ENCODE measurements at places on chromosomes 4 and X.

- ATAC-seq = no peak
Observed at GRCh38 chrX:3159995-3160720, 118.9 kb downstream of the ARSF start.

DNA sequence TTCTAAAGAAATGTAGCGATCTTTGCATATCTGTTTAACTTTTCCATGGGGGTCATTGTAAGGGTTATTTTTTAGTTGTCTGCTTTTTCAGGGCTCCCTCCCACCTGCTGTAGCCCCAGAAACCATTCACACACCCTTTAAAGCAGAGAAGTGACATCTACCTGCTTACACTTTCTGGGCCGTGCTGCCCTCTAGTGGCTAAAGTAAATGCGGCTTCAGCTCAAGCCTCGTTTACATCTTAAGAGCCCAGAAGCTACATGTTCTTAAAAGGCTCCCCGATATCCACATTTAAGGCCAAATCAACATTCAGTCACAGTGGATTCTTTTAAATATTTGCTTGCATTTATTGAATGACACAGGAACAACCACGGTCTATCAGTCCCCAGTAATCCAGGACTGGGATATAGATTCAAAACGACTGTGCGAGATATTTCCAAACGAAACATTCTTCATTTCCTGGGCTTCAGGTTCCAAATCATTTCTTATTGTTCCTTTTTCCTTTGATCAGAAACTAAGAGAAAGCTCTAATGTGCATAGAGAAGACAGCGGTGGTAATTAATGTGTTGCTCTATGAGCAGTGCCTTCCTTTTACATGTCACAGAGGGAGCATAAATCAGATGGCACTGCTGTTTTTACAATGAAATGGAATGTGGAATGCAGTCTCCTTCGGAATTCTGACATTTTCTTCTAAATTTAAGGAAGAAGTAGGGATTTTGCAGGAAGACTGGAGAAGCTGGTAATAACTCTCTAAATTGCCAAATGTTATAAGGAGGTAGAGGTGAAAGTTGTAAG lies 119.9 kb downstream of the RASGEF1B start:
- ATAC-seq = peak; percentile 77

GRCh38 chr4:76791479-76791878 lies 106.5 kb downstream of the SOWAHB start:
- ATAC-seq = no peak

GRCh38 chr4:108556588-108557200 lies 63.7 kb upstream of the RPL34 start:
- no peak for ATAC-seq

DNA sequence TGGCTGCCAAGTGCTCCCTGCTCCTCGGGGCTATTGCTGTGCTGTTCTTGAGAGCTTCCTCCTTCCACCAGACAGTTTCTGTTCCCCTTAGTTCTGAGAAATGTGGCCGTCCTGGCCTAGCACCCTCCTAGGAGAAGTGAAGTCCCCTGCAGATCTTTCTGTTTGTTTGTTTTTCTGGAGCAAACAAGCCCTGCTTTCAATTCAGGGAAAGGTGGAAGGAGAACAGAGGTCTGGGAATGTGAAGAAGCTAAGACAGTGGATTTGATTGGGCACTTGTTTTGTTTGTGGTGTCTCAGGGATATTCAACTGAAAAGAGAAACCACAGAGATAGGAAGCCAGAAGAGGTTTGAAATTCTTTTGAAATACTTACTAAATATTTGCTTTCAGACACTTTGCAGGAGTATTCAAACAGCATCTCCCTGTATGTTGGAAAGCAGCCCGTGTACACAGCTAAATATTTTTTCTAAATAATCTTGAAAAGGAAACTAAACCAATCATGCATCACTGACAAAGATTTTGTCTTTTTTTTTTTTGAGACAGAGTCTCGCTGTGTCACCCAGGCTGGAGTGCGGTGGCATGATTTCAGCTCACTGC lies 36.5 kb upstream of the PPM1K start:
- no peak for ATAC-seq

- ATAC-seq = no peak
Observed at GRCh38 chr4:138297743-138298405, 55.7 kb upstream of the SLC7A11 start.

DNA sequence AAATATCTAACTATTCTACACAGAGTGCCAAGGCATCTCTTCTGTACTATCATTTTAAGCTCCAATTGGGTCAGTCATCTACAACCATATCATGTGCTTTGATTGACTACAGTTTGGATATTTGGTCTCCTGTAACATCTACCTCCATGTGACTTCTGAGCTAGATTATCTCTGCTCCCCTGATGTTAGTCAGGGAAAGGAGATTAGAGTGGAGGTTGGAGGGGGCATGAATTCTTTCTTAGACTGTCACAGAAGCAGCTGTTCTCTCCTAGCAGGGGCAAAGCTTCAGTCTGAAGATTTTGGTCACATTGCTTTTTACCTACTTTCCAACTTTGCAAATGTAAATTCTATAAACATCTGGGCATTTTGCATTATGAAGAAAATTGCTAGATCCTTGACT lies 62.6 kb upstream of the C4orf54 start:
- ATAC-seq = no peak

- no peak for ATAC-seq
Observed at GRCh38 chr4:169050881-169051760, 41.1 kb upstream of the CBR4 start.

GRCh38 chr4:180512801-180513475 lies 1730.3 kb upstream of the TENM3 start:
- ATAC-seq = no peak

DNA sequence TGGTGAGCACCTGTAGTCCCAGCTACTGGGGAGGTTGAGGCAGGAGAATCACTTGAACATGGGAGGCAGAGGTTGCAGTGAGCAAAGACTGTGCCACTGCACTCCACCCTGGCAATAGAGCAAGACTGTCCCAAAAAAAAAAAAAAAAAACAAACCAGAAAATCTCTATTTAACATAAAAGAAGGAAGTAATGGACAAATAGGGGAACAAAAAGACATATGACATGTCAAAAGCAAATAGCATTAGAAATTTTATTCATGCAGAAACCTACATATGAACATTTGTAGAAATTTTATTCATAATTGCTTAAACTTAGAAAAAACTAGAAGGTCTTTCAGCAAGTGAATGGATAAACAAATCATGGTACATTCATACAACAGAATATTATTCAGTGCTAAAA lies 97.1 kb upstream of the SH3RF1 start:
- no peak for ATAC-seq

GRCh38 chrX:114819509-114819908 lies 197.9 kb downstream of the IL13RA2 start:
- ATAC-seq = no peak

DNA sequence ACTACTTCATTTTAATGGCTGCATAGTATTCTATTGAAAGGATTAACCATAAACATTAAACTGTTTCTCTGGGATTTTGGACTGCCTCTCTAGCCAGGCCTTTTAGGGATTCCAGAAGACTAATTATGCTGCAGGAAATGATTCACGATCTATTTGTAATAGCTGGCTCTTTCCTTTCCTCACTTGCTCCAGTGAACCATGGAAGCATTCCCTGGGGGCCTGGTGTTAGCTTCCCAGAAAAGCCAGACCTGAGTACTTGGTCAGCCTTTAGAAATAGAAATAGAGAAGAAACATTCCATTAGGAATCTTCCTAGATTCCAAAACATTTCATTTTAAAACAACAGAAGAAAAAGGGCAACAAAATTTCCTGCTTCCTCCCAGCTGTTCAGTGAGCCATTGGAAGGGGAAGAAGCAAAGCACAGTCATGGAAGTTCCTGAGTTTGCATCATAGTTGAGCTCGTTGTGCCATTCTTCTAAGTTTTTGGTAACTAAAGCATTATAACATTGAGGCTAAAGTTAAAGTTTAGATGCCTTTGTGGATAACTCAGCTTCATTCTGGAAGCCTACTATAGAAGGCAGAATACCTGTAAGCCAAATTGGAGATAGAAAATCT lies 83.5 kb downstream of the NPNT start:
- no peak for ATAC-seq

DNA sequence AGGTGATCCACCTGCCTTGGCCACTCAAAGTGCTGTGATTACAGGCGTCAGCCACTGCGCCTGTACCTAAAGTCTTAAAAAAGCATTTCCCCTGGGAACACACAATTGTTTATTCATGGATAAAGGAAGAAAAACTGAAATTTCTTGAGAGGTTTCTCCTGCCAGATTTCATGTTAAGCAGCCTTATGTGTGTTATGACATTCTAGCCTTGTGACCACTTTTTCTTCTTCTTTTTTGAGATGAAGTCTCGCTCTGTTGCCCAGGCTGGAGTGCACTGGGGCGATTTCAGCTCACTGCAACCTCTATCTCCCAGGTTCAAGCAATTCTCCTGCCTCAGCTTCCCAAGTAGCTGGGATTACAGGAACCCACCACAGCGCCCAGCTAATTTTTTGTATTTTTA lies 57.8 kb upstream of the PLAC8 start:
- ATAC-seq = no peak

DNA sequence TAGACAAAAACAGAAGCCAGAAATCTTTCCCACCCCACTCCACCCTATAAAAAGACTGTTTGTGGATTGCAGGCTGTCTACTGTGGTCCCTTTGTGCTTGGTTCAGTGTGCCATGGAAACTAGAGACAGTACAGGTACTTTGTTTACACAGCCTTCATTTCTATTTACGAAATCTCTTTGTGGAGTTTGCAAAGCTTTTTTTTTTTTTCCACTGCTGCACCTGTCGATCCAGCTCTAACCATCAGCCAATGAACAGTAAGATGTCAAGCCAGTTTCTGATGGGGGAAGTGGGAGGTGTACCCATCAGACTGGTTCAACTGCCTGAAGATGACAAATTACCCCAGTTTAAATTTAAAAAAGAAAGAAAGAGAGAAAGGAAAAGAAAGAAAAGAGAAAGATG lies 20.2 kb upstream of the LRBA start:
- ATAC-seq = no peak

- ATAC-seq = no peak
Observed at GRCh38 chr4:139922406-139923024, 231.5 kb downstream of the MAML3 start.

GRCh38 chr4:153573221-153573620 lies 107.1 kb downstream of the TMEM131L start:
- ATAC-seq = no peak

- ATAC-seq = no peak
Observed at GRCh38 chr4:113781439-113782040, 20.0 kb upstream of the CAMK2D start.

GRCh38 chr4:158195297-158195696 lies 15.0 kb upstream of the TMEM144 start:
- no peak for ATAC-seq

- no peak for ATAC-seq
Observed at GRCh38 chrX:45200741-45201234, at the start of gene DIPK2B. TSS of gene DIPK2B (minus strand) at chrX:45200876. CDS start at chrX:45200826, 50 bp downstream.

GRCh38 chrX:134186362-134187121 lies 50.4 kb upstream of the CCDC160 start:
- ATAC-seq = no peak

DNA sequence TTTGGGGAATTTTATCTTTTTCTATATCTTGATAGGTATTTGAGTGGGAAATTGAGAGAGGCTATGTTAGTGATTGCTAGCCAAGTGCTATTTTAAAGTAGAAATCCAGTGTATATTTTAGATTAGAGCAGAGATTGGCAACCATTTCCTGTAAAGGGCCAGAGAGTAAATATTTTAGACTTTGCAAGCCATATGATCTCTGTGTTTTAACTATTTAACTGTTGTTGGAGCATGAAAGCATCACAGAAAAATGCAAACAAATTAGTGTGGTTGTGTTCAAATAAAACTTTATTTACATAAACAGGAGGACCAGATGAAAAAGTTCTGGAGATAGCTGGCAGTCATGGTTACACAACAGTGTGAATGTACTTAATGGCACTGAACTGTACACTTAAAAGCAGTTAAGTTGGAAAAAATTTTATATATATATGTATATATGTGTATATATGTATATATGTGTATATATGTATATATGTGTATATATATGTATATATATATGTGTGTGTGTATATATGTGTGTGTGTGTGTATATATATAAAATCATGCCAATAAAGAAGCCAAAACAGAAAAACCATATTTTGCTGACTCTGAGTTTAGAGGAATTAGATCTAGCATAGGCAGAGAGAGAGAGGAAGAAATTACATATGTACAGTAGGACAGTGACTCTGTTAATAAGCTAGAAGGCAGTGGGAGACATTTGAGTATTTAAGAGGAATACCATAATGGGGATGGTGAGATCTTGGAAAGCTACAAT lies 83.4 kb downstream of the TMEM164 start:
- ATAC-seq = no peak

- no peak for ATAC-seq
Observed at GRCh38 chr4:124478470-124478869, 234.1 kb downstream of the ANKRD50 start.

GRCh38 chrX:132412208-132412607 lies 76.6 kb downstream of the MBNL3 start:
- no peak for ATAC-seq

DNA sequence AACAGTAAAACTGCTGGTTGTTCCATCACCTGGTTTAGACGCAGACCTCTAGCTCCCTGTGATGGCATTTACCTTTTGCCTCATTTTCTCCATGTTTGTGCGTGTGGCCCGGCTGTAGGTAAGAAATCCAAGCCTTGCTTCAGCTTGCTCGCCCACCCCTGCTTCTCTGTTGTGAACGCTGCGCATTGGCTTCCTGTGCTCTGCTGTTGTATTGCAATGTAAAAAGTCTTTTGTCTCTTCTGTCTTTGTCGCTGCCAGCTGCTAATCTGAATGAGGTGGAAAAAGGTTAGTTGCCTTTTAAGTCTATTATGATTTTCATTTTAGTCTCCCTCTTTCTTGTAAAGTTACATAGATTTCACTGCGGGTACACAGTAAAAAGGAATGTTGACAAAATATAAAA lies 127.3 kb upstream of the PACRGL start:
- ATAC-seq = no peak

- peak; percentile 10 for ATAC-seq
Observed at GRCh38 chr4:125315576-125316400, 1.0 kb downstream of the FAT4 start.

- peak; percentile 58 for ATAC-seq
Observed at GRCh38 chr4:11149612-11150259, 279.0 kb downstream of the HS3ST1 start.

- ATAC-seq = no peak
Observed at GRCh38 chrX:130415201-130415600, 13.4 kb downstream of the RBMX2 start.

GRCh38 chr4:55338486-55338885 lies 7.6 kb upstream of the SRD5A3 start:
- ATAC-seq = no peak

GRCh38 chrX:123291623-123292022 lies 107.5 kb downstream of the GRIA3 start:
- ATAC-seq = no peak
